ENCODE measurements at places on chromosomes 5 and 9. TPM values are rescaled to one million over a fixed set of nuclear protein-coding genes. Genes with fewer than 3 reads are reported as not detected.

IL3 gene
- total RNA-seq = not detected

FOXD4L5 gene
- 0.20 TPM for total RNA-seq

NUTM2F gene
- total RNA-seq = not detected

RPL7A gene
- total RNA-seq = 1,034 TPM

PFDN1 gene
- total RNA-seq = 55.0 TPM

SOX30 gene
- total RNA-seq = 0.19 TPM

PCDHGB3 gene
- 1.1 TPM for total RNA-seq

JMY gene
- 14.4 TPM for total RNA-seq

TLE1 gene
- 14.6 TPM for total RNA-seq

PCDH12 gene
- total RNA-seq = 2.7 TPM

PRDM9 gene
- total RNA-seq = not detected

All from psoas muscle (tissue), 8 donors.